Stimulated activated effector memory CD8-positive, alpha-beta T cell treated with anti-CD3 and anti-CD28 coated beads, Interleukin-12 subunit alpha, Interleukin-12 subunit beta, amount 100 ng/mL, for 72 hours (primary cell): ENCODE measurements at places on chromosomes 1 and 21.

- DNase-seq = no peak
These were observed 24.0 kb downstream of the NPHP4 start for GRCh38 chr1:5968161-5968736.

GRCh38 chr1:24139841-24140425 lies 3.0 kb downstream of the IL22RA1 start:
- no peak for DNase-seq

DNA sequence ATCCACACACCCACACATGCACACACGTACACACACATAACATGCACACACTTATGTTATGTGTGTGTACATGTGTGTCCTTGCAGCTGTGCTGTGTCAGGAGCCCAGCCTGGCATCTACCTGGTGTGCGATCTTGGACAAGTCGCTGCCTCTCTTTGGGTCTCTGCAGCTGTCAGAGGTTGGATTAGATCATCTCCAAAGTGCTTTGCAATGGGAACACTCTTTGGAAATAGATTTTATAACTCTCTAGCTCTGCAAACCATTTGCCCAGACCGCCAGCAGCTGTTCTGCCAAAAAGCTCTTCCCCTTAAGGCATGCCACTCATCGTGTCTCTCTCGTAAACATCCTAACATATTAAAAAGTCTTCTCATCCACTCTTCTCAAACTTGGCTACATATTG lies 4.7 kb downstream of the PKP1 start:
- DNase-seq = no peak

GRCh38 chr1:4366091-4366490 lies 288.3 kb upstream of the AJAP1 start:
- no peak for DNase-seq

- DNase-seq = no peak
These were observed 20.1 kb downstream of the CBR1 start for GRCh38 chr21:36089946-36090345.

DNA sequence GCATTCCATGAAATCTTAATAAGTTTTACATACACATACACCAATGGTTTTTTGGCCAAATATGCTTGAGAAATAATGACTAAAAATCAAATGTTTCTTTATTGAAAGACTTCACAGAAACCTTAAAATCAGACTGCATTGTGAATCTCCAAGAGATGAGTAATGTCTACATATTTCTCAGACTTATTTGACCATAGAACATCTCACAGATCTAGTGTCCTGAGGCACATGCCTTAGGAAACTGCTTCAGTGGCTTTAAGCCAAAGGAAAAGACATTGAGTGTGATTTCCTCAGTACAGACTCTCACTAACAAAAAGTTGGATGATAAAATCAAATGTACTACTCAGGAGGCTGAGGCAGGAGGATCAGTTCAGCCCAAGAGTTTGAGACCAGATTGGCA lies 6.2 kb upstream of the C1orf105 start:
- no peak for DNase-seq

DNA sequence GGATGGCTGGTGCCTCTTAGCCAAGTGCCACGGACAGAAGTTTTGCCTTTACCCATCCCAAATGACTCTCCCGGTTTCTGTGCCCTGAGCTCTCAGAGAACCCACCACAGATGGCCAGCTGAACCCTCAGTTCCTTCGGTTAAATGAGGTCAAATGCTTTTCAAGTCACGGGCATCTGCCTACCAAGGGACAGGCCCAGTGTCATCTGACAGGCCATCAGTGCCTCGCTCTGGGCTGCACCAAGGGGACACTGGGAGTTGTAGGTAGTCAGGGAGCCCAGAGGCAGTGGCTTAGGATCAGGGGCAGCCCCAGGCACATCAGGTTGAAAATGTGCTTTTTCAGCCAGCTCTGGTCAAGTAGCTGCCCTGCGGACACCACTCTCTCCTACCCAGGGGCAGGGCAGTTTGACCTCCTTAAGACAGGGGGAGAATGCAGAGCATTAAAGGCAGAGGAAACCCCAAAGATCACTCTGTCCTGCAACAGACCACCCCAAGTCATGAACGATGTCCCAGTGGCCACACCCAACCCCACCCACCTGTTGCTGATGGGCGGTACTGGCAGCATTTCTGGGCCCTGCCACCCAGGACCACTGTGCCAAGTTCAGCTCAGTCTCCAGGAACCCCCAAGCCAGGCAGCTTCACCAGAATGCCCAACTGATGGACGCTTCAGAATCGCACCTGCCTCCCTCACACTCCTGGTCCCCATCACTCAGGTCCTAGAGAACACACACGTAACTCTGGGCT lies 60.7 kb downstream of the CASZ1 start:
- DNase-seq = no peak

DNA sequence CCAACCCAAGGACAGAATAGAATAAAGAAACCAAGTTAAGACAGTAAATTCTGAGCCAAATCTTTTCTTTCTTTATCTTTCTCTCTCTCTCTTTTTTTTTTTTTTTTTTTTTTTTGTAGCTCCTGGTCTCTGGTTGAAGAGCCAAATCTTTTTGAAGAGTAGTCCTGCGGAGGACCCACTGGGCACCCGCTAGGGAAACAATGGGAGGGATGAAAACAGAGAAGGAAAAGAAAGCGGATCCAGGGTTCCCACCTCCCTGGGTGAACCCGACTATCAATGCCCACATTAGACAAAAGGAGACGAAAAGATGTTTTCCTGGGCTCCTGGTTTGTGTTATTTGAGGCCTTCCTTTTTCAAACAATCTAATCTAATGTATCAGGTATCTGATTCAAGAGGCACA lies 49.8 kb upstream of the FBXO28 start:
- no peak for DNase-seq

- no peak for DNase-seq
These were observed 12.0 kb upstream of the KCNH1 start for GRCh38 chr1:211145944-211146343.
